ENCODE measurements at places on chromosomes 4 and X.

DNA sequence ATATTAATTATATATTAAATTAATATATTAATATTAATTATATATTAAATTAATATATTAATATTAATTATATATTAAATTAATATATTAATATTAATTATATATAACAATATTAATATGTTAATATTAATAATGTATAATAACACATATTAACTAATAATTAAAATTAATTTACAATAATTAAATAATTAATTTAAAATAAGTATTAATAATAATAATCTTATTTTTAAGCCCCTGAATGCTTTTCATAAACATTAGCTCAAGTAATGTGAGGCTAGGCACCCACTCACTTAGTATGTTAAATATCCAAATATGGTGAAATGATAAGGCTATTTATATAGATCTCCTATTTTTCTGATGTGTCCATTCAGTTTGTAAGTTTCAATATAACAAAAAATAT lies 26.9 kb downstream of the NKX6-1 start:
- DNase-seq = no peak

- no peak for DNase-seq
Observed at GRCh38 chr4:826508-827208, 729 bp upstream of the CPLX1 start.

- DNase-seq = no peak
Observed at GRCh38 chr4:99536848-99537247, 26.0 kb downstream of the C4orf17 start.

DNA sequence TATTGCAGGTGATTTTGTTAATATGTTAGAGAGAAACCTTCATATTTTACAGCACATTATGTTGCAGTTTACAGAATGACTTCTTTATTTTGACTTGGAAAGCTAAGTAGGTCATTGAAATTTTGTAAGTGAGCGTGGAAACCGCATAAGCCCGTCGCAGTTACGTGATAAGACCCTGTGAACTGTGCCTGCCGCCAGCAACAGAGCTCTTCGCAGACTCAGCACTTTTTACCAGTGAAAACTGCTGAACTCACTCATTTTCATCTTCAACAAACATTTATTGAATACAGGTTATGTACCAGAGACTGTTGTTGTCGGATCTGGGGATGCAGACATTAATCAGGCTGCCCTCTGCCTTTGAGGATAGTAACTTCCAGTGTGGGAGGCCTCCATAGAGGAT lies 355.7 kb downstream of the HS3ST1 start:
- peak; percentile 63 for DNase-seq

- no peak for DNase-seq
Observed at GRCh38 chrX:139795196-139795595, 87.2 kb upstream of the MCF2 start.
